A549 treated with Hydrocortisone at 1 μM for 4 hours (cell line): ENCODE measurements at places on chromosomes 2 and 18. TPM values are rescaled to one million over a fixed set of nuclear protein-coding genes. Genes with fewer than 3 reads are reported as not detected.

Gene KIAA2012
- total RNA-seq = not detected in 5 replicates

Gene DGUOK
- total RNA-seq = 142 to 171 TPM (median 168 TPM) in 5 replicates

Gene SPATA3
- not detected in 5 replicates for total RNA-seq

Gene SRD5A2
- total RNA-seq = 0.02 to 0.06 TPM (median 0.03 TPM) in 5 replicates

Gene CD207
- not detected in 5 replicates for total RNA-seq

Gene PPP4R1
- total RNA-seq = 34.7 to 45.0 TPM (median 41.7 TPM) in 5 replicates

Gene FARSB
- total RNA-seq = 42.4 to 47.9 TPM (median 45.5 TPM) in 5 replicates

Gene MGAT4A
- 1.6 to 3.1 TPM (median 2.1 TPM) in 5 replicates for total RNA-seq

Gene L3MBTL4
- 0.02 to 0.05 TPM in 2 of 5 replicates, not detected in the others for total RNA-seq

Gene TMEM163
- 0.06 to 0.22 TPM (median 0.16 TPM) in 5 replicates for total RNA-seq

Gene GPR55
- total RNA-seq = not detected in 5 replicates

Gene CXCR4
- 0.46 to 0.99 TPM (median 0.56 TPM) in 5 replicates for total RNA-seq

Gene IL1R2
- 0.92 to 1.5 TPM (median 1.1 TPM) in 5 replicates for total RNA-seq

Gene DNMT3A
- total RNA-seq = 6.7 to 9.0 TPM (median 8.3 TPM) in 5 replicates

Gene CERKL
- 0.13 to 0.32 TPM (median 0.24 TPM) in 5 replicates for total RNA-seq

Gene STK39
- total RNA-seq = 14.0 to 19.8 TPM (median 17.3 TPM) in 5 replicates

Gene NLRC4
- total RNA-seq = 0.03 to 0.11 TPM (median 0.10 TPM) in 4 of 5 replicates, not detected in the other

Gene NT5C1B
- not detected in 5 replicates for total RNA-seq

Gene STK25
- 97.3 to 112 TPM (median 106 TPM) in 5 replicates for total RNA-seq

Gene TBC1D8
- total RNA-seq = 76.4 to 104 TPM (median 96.6 TPM) in 5 replicates

Gene FSHR
- total RNA-seq = not detected in 5 replicates

Gene PSTPIP2
- 0.14 to 0.36 TPM (median 0.27 TPM) in 5 replicates for total RNA-seq

Gene TBR1
- 0.03 to 0.07 TPM (median 0.04 TPM) in 4 of 5 replicates, not detected in the other for total RNA-seq

Gene MYCN
- total RNA-seq = not detected in 5 replicates

Gene FASTKD1
- total RNA-seq = 20.4 to 24.1 TPM (median 20.9 TPM) in 5 replicates

Gene CMPK2
- total RNA-seq = 0.51 to 1.0 TPM (median 0.78 TPM) in 5 replicates

Gene B3GNT2
- total RNA-seq = 26.6 to 49.2 TPM (median 37.2 TPM) in 5 replicates

Gene LINC00305
- total RNA-seq = not detected in 5 replicates

Gene IL1R1
- 35.7 to 54.7 TPM (median 43.7 TPM) in 5 replicates for total RNA-seq

Gene BCL11A
- 0.03 to 0.25 TPM (median 0.13 TPM) in 5 replicates for total RNA-seq

Gene NTSR2
- 0.05 to 0.09 TPM in 2 of 5 replicates, not detected in the others for total RNA-seq

Gene OR6B3
- total RNA-seq = not detected in 5 replicates

Gene UBE2E3
- 62.5 to 83.3 TPM (median 73.2 TPM) in 5 replicates for total RNA-seq

Gene NPPC
- total RNA-seq = 0.21 to 0.37 TPM (median 0.28 TPM) in 4 of 5 replicates, not detected in the other

Gene CFAP221
- total RNA-seq = 0.23 to 0.38 TPM (median 0.28 TPM) in 5 replicates

Gene NEB
- total RNA-seq = 0.20 to 0.47 TPM (median 0.36 TPM) in 5 replicates

Gene REG3A
- not detected in 5 replicates for total RNA-seq

Gene PRKAG3
- not detected in 5 replicates for total RNA-seq

Gene CBLN2
- 0.07 to 0.25 TPM (median 0.18 TPM) in 5 replicates for total RNA-seq

Gene RHOB
- total RNA-seq = 346 to 470 TPM (median 402 TPM) in 5 replicates

Gene IL1RL1
- total RNA-seq = 0.64 to 1.4 TPM (median 1.0 TPM) in 5 replicates

Gene PPP1R1C
- total RNA-seq = 0.86 to 2.2 TPM (median 2.0 TPM) in 5 replicates

Gene UGT1A9
- 3.6 to 6.4 TPM (median 4.2 TPM) in 5 replicates for total RNA-seq

Gene TDRD15
- not detected in 5 replicates for total RNA-seq

Gene SERPINB8
- total RNA-seq = 9.2 to 11.4 TPM (median 9.3 TPM) in 5 replicates

Gene ANKRD36C
- total RNA-seq = 3.4 to 5.3 TPM (median 4.1 TPM) in 5 replicates

Gene CFAP65
- 0.07 to 0.29 TPM (median 0.20 TPM) in 5 replicates for total RNA-seq

Gene DSG1
- total RNA-seq = not detected in 5 replicates

Gene RESP18
- total RNA-seq = not detected in 5 replicates

Gene ABCG8
- total RNA-seq = 0.01 TPM in 1 of 5 replicates, not detected in the others

Gene ARHGAP25
- 0.18 to 0.39 TPM (median 0.26 TPM) in 5 replicates for total RNA-seq

Gene SDC1
- total RNA-seq = 165 to 194 TPM (median 181 TPM) in 5 replicates

Gene DUSP28
- 3.7 to 9.5 TPM (median 7.9 TPM) in 5 replicates for total RNA-seq

Gene GAD1
- 0.36 to 0.63 TPM (median 0.54 TPM) in 5 replicates for total RNA-seq

Gene CCBE1
- total RNA-seq = 9.7 to 14.4 TPM (median 13.0 TPM) in 5 replicates

Gene BBS5
- 4.9 to 5.8 TPM (median 5.4 TPM) in 5 replicates for total RNA-seq

Gene RFTN2
- 0.02 TPM in 1 of 5 replicates, not detected in the others for total RNA-seq
